ENCODE measurements at places on chromosomes 6 and 20. TPM values are rescaled to one million over a fixed set of nuclear protein-coding genes. Genes with fewer than 3 reads are reported as not detected.
A peak's percentile ranks its signal among the peaks of the same experiment; 100 is the strongest.

The OR2B2 gene
- polyA plus RNA-seq: not detected

DNA sequence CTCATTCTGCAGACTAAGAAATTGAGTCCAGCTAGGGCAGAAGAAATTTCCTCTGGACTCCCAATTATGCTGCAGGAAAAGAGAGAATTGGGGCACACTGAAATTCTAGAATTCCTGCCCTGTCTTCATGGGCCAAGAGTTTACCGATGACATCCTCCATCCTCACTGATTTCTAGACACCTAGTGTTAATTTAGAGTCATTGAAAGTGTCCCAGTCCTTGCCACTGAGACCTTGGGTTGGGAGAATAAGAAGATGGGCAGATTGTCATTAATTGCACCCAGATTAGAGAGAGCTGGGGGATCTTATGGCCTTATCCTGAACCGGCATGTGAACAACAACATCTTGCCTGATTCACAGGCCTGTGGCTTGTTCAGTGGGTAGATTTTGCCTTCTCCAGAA lies 29.0 kb downstream of the ANGPT4 start:
- no peak for DNase-seq

GRCh38 chr6:128071212-128071611 lies 170.4 kb upstream of the THEMIS start:
- no peak for DNase-seq

- no peak for DNase-seq
Measured at GRCh38 chr20:49729780-49730179, 16.1 kb upstream of the B4GALT5 start.

The SLC35D3 gene
- not detected for polyA plus RNA-seq

DNA sequence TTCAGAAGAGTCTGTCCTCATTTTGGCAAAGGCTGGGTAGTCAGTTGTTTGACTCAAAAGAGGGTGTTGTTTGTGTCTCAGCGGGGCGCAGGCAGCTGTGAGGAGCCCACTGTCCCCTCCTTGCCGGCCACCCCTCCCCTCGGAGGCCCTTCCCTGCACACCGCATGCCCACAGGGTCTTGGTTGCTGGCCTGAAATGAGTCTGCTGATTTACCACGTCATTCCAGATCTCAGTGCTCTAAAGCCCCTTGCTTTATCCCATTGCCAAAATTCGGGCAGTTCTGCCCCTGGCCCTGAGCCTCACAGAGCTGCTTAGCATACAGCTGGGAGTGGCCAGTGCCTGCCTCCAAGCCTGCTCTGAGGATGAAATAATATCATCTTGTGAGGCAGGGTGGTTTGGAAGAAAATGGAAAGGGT lies 220.7 kb downstream of the UST start:
- DNase-seq: no peak

The SLC17A2 gene
- 1.6 TPM for polyA plus RNA-seq

- no peak for DNase-seq
Measured at GRCh38 chr6:105587349-105588122, 184.7 kb upstream of the PREP start.

The RBL1 gene
- polyA plus RNA-seq: 11.0 TPM

- DNase-seq: no peak
Measured at GRCh38 chr6:108119769-108120141, 45.2 kb upstream of the OSTM1 start.

DNA sequence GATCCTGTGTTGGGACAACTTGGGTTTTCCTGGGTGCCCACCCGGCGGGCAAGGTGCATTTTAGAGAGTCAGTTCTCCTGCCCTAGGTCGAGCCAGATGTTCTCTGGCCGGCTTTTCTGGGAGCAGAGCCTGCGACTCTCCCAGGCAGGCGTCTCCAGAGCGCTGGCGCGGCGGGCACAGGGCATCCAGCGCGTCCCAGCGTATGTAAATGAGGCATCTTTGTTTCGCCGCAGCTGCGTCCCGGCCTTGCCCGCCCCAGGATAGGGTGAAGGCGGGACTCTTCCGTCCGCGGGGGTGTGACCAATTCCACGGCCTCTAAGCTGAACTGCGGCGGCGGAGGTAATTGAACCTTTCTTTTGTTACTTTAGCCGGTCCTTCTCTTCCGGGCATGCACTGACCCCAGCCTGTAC lies 9.1 kb downstream of the GRIK2 start:
- no peak for DNase-seq

The ZNF391 gene
- 15.6 TPM for polyA plus RNA-seq

DNA sequence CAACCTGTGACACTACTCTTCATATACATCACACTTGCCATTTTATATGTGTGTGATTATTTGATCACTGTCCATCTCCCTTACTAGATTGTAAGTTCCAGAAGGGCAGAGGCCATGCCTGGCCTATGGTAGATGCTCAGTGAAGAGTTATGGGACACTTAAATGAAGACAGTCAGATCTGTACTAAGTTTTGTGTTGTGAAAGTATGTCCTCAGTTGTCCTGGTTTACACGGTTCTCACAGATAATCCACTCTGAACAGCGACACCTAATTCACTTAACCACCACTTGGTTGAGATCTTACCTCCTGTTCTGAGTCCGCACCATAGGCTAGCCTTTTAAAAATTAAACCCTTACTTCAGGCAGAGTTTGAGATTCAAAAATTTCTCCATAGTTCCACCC lies 434.1 kb upstream of the SOX4 start:
- DNase-seq: no peak

The RNF144B gene
- 17.3 TPM for polyA plus RNA-seq

The C20orf144 gene
- 0.32 TPM for polyA plus RNA-seq

The ADAM33 gene
- polyA plus RNA-seq: 9.7 TPM

DNA sequence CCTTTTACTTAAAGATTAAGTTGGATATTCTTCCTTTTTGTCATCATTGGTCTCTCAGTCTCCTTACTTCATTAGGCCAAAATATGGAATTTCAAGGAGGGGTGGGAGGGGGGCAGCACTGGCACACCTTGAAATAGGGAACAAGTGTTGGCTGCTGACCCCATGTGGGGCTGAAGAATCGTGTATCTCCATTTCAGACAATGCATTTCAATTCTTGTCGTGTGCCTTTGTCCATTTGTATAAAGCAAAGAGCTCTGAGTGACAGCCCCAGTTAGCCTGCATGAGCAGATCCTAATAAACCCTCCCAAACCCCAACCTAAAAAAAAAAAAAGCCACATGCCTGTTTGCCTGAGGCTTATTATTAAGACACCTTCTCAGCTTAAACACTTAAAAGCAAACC lies 1.0 kb upstream of the TFAP2D start:
- no peak for DNase-seq

The DLL1 gene
- 8.2 TPM for polyA plus RNA-seq

The MYBL2 gene
- 29.3 TPM for polyA plus RNA-seq

DNA sequence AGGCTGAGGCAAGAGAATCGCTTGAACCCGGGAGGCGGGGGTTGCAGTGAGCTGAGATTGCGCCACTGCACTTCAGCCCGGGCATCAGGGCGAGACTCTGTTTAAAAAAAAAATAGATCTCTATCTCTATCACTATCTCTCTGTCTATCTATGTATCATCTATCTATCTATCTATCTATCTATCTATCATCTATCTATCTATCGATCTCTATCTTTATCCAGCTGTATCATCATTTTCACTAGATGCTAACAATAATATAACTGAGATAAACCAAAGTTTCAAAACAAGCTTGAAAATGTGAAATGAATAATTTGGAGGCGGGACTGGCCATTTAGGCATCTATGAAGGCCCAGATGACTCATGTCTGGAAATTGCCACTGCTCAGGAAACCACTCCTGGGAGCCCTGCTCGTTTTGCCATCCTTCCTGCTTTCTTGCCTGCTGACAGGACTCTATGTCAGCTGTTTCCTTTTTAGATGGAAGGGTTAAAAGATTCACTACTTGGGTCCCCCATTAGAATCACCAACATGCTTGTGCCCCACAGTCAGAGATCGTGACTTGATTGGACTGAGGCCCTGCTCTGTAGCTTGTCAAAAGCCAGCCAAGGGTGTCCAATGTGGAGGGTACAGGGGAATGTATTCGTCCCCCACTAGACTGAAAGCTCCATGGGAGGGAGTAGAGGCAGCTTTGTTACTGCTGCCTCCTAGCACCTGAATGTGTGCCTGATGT lies 61.7 kb downstream of the UTRN start:
- DNase-seq: no peak

GRCh38 chr6:109237077-109237985 lies 142.0 kb downstream of the CEP57L1 start:
- DNase-seq: no peak

DNA sequence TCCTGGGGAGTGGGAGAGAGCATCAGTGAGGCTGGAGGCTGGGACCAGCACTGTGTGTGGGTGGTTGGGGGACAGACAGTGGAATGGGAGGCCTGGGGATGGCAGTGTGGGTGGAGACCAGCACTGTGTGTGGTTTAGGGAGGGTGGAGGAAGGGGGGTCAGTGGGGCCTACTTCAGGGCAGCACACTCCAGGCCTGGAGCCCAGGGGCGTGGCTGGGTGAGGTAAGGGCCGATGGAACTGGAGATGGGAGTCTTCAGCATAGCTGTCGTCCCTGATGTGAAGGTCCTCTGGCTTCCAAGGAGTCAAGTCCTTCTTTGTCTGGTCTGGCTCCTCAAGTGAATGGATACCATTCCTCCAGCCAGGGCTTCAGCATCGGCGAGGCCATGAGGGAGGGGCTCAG lies 18.6 kb downstream of the KCNK17 start:
- no peak for DNase-seq

GRCh38 chr6:53651764-53652401 lies 13.7 kb downstream of the KLHL31 start:
- DNase-seq: peak; percentile 27

DNA sequence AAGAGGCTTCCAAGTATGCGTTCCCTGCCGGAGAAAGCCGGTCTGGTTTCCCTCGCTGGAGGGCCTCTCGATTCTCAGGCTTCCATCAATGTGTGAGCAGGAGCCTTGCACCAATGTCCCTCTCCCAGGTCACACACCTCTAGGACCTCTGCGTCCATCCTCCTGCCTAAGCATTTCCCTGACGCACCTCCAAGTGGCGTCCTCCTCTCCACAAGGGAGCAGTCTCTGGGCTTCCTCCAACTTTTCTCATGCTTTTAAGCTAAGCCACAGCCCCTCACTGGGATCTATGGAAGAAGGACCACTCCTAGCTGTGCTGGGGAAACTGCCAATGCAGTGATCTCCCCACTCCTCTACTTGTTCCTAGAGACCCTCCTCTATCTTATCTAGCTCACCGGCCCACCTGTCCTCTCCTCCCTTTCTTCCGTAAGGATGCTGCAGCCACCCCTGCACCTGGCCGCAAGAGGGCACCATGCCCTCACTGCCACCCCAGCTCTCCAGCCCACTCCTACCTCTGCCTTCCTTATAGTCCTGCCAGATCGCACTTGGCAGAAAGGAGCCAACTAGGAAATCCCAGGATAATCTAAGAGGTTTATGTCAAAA lies 258.7 kb downstream of the LRFN2 start:
- DNase-seq: no peak

DNA sequence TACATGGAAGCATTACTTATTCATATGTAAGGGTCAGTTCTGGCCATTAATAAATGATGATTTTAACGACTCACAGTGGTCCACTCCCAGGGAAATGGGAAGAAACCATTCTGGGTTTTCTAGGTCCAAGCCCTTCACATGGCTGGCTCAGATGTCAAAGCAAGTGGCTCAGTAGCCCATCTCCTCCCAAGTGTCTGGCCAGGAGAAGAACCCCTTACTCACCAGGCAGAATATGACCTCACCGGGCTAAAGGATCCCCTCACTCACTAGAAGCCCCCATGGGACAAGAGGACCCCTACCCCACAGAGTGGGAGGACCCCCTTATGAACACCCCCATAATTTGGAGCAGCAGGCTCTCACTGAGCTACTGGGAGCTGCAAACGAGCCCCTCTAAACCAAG lies 34.0 kb downstream of the PREX1 start:
- DNase-seq: no peak

The GID8 gene
- polyA plus RNA-seq: 55.9 TPM

DNA sequence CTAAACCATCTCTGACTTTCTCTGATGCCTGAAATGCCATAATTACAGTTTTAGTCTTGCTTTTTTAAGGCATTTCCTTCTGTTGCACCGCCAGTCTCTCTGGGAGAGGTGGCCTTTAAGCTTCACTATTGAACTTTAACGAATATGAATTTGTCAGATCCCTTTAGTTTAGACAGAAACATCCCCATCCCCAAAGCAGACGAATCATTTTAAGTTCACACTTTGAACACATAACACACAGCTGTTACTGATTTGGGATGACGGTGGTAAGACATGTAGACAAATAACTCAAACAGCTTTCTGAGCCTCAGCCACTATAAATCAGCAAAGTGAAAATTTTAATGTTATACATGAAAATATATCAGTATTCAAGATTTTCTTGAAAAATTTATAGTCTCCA lies 7.2 kb upstream of the IPCEF1 start:
- DNase-seq: no peak

DNA sequence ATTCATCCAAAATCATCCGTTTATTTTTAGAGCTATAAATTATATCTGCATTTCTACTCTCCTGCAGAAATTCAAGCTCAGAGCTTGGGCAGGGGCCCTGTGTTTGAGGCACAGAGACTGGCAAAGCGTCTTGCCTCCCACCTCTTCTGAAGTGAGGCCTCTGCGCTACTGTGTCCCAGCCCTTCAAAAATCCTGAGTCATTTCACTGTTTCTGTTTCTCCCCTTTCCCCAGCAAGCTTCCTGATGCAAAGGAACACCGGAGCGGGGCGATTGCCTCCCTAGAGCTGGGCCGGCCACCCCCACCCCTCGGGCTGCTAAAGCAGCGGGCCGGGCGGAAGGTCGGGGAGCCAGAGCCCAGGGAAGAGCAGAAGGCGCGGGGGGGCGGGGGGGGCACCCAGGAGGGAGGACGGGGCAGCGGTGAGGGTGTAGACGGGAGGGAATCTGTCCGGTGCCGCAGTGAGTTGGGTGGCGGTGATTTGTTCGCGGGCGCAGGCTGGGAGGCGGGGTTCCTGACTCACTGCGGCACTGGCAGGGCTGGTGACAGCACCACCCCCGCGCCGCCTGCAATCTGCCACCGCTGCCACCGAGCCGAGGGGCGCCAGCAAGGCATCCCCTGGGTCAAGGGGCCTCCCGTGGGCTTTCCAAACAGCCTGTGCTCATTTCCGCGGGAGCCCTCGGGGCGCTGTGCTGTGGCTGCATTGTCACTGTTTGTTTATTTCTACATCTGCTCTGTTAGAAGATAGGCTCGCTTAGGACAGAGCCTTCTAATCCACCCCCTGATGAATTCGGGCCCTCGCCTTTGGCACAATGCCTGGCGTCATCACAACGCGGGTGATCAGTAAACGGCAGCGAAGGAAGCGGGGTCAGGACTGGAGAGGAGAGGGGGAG lies 46.5 kb upstream of the SNAP25 start:
- peak; percentile 23 for DNase-seq

DNA sequence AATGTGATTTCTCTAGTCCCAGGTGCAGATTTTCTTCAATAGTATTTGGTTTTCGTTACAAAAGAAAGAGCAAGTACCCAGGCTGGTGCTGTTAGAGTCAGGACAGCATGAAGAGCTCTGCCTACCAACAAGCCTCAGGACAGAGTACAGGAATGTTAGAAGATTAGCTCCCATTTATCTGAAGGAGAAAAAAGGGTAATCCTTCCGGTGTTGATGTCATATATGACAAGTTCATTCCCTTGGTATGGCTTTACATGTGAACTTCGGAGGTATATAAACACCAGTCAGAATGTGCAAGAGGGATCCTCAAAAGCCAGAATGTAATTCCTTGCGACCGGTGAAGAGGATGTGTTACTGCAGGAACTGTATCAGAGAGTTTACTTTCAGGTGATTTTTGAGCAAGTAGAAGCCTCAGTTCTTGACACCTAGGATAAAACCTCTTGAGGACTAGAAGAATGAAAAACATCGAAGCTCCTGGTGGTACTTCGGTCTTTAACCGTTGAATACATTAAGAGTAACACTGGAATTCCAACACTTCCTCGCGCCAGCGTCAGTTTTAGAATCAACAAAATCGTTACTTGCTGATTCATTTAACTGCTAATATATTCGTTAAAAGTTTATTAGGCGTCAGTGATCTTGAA lies 194.2 kb upstream of the ZNF184 start:
- DNase-seq: no peak

The GPR63 gene
- polyA plus RNA-seq: 3.4 TPM

- no peak for DNase-seq
Measured at GRCh38 chr20:56428881-56429280, 16.8 kb downstream of the CASS4 start.

Measured in renal cortex interstitium (tissue), 15 donors.